ENCODE measurements at places on chromosomes 1 and 21.

GRCh38 chr21:32728848-32729247 is 1.0 kb upstream of the SYNJ1 start:
- DNase-seq = no peak

- no peak for DNase-seq
These were observed at the start of gene GBP7 for GRCh38 chr1:89175601-89176256. TSS of gene GBP7 (minus strand) at chr1:89176003. CDS start at chr1:89171935, 4,068 bp downstream.

- no peak for DNase-seq
These were observed 44.6 kb upstream of the LYST start for GRCh38 chr1:235911300-235911662.

DNA sequence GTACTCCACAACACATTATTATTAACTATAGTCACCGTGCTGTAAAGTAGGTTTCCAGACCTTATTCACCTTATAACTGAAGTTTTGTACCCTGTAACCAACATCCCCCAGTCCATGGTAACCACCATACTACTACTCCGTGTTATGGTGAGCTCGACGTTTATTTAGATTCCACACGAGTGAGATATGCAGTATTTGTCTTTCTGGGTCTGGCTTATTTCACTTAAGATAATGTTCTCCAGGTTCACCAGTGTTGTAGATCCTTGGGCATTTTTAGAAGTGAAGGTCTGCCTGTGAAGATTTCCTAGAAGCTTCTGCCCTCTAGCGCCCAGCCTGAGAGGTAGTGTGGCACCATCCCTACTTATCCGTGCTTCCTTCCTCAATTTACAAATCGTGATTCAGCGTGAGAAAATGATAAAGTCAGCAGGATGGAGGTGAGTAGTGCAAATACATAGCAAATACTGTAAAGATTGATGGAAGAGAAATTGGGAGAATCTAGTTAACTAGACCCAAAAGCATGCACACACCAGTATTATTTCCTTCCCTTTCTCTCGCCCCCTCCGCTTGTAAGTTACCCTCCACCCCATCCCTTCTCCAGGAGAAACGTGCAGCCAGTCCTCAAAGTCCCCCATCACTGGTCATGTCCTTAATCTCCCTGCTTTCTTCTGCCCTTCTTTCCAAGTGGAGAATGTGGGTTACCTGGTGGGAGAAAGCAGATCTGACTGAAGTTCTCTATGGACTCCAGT is 36.0 kb upstream of the DISC1 start:
- peak; percentile 29 for DNase-seq

DNA sequence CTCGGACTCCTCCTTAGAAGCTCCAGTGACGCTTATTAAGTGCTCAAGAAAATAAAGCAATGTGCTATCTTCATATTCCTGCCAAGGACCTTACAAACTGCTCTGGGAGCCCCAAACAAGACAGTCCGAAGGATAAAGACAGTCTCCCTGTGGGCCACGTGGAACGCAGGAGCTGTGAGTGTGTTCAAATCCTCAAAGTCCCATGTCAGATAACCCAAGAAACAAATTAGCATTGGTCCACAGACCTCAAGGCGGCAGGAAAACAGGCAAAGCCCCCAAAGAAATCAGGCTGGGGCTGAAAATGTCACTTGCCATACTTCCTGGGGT is 3.0 kb upstream of the NAV1 start:
- DNase-seq = no peak

DNA sequence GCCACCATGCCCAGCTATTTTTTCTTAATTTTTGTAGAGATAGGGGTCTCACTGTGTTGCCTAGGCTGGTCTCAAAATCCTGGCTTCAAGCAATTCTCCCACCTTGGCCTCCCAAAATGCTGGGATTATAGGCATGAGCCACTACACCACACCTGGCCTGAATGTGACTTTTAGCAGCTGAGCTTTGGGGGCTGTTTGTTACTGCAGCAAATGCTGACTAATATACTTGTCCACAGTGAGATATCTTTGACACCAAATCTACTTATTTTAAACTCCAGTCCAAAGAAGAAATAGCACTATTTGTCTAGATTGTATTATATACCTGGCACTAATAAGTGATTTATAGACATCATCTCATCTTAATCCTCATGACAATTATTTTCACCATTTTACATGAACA is 30.5 kb downstream of the LRRC52 start:
- DNase-seq = no peak

DNA sequence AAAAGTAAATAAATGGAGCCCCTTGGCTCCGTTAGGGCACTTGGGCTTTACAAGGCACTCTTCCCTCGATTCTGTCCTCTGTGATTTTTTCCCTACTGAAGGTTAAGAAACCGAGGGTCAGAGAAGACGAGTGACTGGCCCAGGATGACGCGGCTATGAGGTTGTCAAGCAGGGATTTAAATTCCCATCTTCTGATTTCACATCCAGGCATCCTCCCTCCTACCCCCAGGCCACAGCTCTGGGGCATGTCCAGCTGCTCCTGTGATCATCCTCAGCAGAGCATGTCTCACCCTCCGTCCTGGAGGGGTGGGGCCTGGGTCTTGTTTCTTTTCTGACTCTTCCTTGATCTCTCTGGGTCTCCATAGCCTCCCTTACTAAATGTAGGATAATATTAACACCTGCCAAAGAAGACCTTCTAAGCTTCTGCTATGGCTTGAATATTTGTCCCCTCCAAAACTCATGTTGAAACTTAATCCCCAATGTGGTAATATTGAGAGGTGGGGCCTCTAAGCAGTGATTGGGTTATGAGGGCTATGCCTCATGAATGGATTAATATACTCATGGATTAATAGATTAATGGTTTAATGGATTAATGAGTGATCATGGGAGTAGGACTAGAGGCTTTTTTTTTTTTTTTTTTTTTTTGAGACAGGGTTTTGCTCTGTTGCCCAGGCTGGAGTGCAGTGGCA is 4.6 kb downstream of the CRYBG2 start:
- DNase-seq = peak; percentile 90

DNA sequence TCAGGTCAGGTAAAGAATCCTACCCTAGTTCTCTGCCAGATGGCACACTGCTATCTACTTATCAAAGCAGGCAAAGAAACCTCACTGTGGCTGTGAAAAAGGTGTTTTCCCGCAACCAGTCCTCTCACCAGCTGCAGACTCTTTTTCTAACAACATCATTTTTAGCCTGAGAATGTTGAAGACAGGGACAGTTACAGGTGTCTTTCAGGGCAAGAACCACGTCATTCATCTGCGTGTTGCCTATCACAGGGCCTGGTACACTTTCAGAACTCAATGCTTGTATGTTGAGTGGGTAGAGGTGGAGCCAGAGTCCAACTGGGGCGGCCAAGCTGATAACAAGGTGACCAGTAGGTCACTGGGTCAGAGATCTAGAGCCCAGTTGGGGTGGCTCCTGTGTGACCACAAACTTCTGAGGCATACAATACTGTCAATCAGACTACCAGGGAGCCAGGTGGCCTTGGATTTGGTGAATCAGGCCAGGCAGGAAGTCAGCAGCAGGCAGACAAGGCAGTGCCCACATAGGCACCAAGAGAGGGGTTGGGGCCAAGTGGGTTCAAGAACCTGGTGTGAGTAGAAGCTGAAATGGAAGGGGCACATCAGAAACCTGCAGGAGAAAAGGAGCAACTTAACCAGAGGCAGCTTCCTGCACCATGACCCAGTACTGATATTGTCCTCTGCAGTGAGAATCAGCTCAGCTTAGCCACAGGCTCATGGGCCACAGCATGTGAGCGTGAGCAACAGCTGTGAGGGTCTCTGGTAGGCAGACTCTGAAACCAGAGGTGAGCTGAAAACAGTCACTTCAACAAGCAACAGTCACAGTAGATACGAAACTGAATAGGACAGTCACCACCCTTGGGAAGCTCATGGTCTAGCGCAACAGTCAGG is 123.6 kb downstream of the DTL start:
- no peak for DNase-seq

DNA sequence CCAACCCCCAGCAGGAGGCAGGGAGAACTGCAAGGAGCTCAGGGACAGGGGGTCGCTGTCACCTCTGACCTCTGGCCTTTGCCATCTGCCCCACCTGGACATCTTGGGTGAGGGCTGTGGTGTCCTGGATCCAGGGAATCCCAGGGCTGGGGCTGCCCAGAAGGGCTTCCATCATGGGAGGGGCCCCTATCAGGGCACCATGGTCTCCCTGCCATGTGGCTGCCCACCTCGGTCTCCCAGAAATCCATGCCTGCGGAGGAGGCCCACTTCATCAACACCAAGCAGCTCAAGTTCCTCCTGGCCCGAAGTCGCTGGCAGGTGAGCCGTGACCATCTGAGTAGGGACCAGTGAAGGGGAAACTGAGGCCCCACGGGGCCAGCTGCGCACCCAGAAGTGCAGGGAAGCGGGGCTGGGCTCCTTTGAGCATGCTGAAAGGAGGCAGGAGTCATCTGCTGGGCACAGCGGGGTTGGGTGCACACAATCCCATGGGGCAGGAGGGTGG is 36.1 kb downstream of the TRIM11 start:
- no peak for DNase-seq

GRCh38 chr1:9843576-9843945 is 19.8 kb upstream of the CLSTN1 start:
- no peak for DNase-seq

- DNase-seq = no peak
These were observed 24.6 kb upstream of the PLA2G2C start for GRCh38 chr1:20210736-20211460.

DNA sequence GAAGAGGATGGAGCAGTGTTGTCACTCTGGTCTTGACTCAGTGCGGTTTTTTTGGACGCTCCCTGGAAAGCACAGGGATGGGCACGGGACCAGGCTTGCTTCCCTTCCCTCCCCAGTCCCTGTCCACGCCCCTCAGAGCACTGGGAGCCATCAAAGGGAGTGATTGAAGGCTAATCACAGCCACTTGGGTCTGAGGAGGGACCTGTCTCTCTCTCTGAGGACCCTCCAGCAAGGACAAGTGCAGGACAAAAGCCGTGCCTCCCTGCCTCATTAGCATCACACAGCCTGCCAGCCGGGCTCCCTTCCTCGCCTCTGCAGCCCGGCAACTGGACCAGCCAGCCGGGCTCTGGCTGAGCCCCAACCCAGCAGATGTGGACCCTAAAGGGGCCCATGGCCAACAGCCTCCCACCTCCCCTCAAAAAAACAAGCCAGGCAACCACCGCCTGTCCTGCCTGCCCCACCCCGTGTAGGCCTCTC is 18.6 kb upstream of the PDZK1IP1 start:
- DNase-seq = no peak

DNA sequence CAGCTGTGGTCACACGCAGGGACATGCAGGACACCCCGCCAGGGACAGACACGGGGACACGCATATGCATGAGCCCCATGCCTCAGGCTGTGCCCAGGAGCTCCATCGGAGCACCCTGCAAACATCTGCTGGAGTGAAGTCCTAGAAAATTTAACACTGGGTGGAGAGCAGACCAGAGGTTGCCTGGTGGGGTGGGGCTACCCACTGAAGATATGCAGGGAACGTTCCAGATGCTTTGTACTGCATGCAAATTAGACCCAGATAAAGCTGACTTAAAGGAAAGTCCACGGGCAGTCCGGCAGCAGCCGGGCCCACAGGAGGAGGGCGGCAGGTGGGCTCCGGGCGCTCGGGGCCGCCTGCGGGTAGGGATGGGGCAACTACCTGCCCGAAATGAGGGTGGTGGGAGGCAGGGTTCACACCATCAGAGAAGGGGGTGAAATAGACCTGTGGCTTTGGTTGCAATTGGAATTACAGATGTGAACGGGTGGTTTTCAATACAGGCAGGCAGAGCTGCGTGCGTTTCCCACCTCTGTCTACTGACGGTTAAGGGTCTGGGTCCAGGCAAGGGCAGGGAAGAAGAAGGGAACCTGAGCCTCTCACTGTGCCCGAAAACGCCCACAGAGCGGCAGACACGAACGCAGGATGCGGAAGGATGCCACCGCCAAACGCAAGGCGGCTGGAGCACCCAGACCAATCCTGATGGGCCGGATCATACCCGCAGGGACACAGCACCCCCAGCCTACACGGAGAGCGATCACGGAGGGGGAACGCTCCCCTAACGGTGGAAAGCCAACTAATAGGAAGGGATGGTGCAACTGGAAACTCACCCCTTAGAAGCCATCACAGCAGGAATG is 21.0 kb downstream of the CFAP74 start:
- DNase-seq = no peak

- DNase-seq = no peak
These were observed 272.6 kb downstream of the S1PR1 start for GRCh38 chr1:101509370-101509769.

DNA sequence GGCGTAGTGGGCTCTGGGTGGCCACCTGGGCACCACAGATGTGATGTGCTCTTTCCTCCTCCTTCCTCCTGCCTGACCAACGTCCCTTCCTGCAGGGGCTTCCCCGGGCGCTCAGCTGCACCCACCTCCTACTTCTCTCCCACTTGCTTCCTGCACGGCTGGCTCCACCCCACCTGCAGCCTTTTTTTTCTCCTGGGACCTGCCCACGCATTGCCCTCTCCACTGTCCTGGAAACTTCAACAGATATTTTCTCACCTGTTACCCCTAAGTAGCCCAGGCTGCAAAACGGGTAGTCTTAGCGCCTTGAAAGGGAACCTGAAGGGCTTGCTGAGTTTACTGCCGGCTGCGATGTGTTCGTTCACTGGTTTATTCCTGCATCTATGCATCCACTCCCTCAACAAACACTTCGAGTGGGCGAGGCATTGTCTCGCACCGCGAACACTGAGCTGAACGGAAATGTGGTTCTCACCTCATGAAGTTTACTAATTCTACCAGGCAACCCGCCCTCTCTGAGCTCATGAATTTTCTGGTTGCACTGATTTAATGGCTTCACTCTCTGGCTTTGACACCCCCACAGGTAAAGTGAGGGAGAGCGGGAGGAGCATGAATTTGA is 23.6 kb downstream of the ZBTB18 start:
- DNase-seq = no peak

DNA sequence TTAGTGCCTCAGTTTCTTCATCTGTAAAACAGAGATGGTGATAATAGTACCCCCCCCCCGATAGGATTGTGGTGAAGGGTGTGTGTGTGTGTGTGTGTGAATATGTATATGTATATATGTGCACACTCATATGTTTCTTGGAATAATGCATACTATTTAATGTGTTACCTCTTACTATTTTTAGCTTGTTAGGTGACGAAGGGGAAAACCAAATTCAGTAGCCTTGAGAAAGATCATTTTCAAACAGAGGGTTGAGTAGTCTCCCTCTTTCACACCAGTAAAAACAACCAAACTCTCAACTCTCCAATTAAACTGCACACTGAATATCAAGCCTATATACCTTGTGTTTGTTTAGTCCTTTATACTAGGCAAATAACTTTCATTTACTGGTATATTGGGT is 75.7 kb downstream of the NTMT2 start:
- no peak for DNase-seq

DNA sequence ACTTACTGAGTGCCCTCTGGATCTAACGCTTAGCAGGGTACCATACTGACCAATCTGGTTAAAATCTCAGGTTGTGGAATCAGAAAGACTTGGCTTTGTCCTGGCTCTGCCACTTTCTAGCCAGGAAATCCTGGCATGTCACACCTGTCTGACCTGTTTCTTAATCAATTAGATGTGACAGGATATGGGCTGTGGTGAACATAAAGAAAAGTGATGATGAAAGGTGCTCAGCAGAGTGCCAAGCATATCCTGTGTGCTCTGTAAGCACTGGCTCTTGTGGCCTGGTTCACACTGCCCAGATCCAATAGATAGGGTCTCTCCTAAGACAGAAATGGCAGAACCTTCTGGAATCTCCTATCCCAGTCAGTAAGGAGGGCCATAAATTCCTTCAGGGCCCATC is 53.9 kb downstream of the PHC2 start:
- no peak for DNase-seq

GRCh38 chr1:175287849-175288248 is 95.3 kb upstream of the KIAA0040 start:
- DNase-seq = no peak

- DNase-seq = no peak
These were observed 578.4 kb upstream of the NCAM2 start for GRCh38 chr21:20419772-20420171.

GRCh38 chr1:117044217-117044616 is 15.9 kb upstream of the TTF2 start:
- DNase-seq = no peak

GRCh38 chr1:27342778-27343638 is 1.2 kb downstream of the SYTL1 start:
- no peak for DNase-seq
